Sigmoid colon (tissue), 7 donors: ENCODE measurements at places on chromosomes 3 and 15. TPM values are rescaled to one million over a fixed set of nuclear protein-coding genes. Genes with fewer than 3 reads are reported as not detected.

The CCDC13 gene
- 0.60 TPM for polyA plus RNA-seq

The RETNLB gene
- polyA plus RNA-seq: 55.3 TPM

DNA sequence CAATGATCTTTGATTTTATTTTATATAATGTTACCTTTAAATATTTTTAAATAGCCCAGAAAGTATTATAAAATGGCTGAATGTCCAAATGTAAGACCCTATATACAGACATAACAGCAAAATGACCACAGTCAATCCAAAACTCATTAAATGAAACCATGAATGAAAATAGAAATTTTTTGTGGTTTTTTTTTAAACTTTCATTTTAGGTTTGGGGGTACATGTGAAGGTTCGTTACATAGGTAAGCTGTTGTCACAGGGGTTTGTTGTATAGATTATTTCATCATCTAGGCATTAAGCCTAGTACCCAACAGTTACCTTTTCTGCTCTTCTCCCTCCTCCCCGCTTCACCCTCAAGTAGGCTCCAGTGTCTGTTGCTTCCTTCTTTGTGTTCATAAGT, 108.8 kb downstream of the FAIM start:
- no peak overlapping the region for H3K27ac ChIP-seq
- H3K4me1 ChIP-seq: no peaks in the 10 kb centered on the region
- no peaks in the 10 kb centered on the region for H3K36me3 ChIP-seq

DNA sequence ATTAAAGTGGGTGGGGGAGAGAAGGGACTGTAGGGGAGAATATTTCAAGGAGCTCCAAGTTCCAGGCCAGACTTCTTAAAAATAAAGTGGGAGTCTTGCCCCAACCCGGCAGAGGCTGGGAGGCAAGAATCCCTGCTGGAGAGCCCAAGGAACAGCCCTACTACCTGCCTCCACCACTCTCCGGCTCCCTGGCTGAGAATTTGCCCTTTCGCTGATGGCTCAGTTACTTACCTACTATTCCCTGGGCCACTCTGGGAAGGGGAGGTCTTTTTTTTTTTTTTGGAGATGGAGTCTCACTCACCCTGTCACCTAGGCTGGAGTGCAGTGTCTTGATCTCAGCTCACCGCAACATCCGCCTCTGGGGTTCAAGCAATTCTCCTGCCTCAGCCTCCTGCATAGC, 15.5 kb downstream of the MYL3 start:
- H3K27ac ChIP-seq: no peak overlapping the region
- H3K36me3 ChIP-seq: no peaks in the 10 kb centered on the region
- no peaks in the 10 kb centered on the region for H3K27me3 ChIP-seq
- no peak for DNase-seq
- no peak overlapping the region for H3K4me3 ChIP-seq

DNA sequence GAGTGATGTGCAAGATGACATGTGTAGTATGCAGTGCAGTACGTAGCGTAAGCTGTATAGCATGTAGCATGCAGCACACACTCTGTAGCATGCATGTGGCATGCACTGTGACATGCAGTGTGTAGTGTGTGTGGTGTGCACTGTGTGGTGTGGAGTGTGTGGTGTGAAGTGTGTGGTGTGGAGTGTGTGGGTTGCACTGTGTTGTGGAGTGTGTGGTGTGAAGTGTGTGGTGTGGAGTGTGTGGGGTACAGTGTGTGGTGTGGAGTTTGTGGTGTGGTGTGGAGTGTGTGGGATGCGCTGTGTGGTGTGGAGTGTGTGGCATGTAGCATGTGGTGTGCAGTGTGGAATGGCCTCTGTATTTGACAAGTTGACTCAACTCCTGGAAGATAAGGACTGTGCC, 39.2 kb downstream of the ROPN1B start:
- no peaks in the 10 kb centered on the region for H3K4me1 ChIP-seq
- no peaks in the 10 kb centered on the region for H3K27me3 ChIP-seq
- H3K36me3 ChIP-seq: peaks cover 8% of the 10 kb centered on the region
- DNase-seq: no peak
- H3K4me3 ChIP-seq: no peak overlapping the region

GRCh38 chr15:88655103-88655553, 16.3 kb downstream of the ISG20 start:
- no peaks in the 10 kb centered on the region for H3K36me3 ChIP-seq
- H3K4me1 ChIP-seq: no peaks in the 10 kb centered on the region
- peak; percentile 50 for DNase-seq
- no peak overlapping the region for H3K4me3 ChIP-seq
- H3K27ac ChIP-seq: no peak overlapping the region

DNA sequence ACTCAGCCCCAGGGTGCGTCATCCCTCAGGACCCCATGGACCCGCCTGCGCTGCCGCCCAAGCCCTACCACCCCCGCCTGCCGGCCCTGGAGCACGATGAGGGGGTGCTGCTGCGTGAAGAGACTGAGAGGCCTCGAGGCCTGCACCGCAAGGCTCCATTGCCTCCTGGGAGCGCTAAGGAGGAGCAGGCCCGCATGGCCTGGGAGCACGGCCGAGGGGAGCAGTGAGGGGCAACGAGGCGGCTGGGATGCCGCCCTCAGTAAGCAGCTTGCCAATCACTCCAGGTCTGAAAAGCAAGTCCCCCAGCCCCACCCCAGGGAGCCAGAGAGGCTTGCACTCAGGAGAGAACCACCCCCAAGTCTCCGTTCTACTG, 3.8 kb upstream of the MANF start:
- H3K27ac ChIP-seq: no peak overlapping the region
- H3K36me3 ChIP-seq: no peaks in the 10 kb centered on the region
- DNase-seq: no peak
- H3K4me1 ChIP-seq: peaks cover 19% of the 10 kb centered on the region
- no peaks in the 10 kb centered on the region for H3K27me3 ChIP-seq

- DNase-seq: no peak
- no peak overlapping the region for H3K27ac ChIP-seq
- H3K4me3 ChIP-seq: no peak overlapping the region
Measured at GRCh38 chr15:36495456-36495991, 83.9 kb upstream of the CDIN1 start.

- H3K27me3 ChIP-seq: no peaks in the 10 kb centered on the region
- no peaks in the 10 kb centered on the region for H3K36me3 ChIP-seq
- no peak overlapping the region for H3K27ac ChIP-seq
- no peak for DNase-seq
Measured at GRCh38 chr3:129994883-129995559, 20.5 kb downstream of the TRH start.

DNA sequence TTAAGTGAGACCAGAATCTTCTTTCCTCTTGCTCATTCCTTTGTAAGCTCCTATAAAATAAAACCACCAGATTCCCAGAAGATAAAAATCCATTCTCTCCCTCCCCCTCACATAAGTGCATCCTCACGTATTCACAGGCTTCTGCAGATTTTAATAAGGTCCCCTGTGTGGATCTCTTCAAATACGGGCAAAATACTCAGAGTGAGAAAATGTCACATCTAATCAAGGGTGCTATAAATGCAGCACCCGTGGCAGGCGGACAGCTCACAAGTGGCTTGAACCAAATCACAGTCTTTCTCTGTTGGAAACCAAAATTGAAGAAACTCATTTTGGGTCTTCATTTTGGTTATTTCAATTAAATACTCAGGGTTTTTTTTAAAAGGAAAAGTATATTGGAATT, 212.9 kb upstream of the CMC1 start:
- H3K27me3 ChIP-seq: no peaks in the 10 kb centered on the region
- no peaks in the 10 kb centered on the region for H3K36me3 ChIP-seq
- no peak overlapping the region for H3K27ac ChIP-seq
- H3K4me1 ChIP-seq: no peaks in the 10 kb centered on the region

DNA sequence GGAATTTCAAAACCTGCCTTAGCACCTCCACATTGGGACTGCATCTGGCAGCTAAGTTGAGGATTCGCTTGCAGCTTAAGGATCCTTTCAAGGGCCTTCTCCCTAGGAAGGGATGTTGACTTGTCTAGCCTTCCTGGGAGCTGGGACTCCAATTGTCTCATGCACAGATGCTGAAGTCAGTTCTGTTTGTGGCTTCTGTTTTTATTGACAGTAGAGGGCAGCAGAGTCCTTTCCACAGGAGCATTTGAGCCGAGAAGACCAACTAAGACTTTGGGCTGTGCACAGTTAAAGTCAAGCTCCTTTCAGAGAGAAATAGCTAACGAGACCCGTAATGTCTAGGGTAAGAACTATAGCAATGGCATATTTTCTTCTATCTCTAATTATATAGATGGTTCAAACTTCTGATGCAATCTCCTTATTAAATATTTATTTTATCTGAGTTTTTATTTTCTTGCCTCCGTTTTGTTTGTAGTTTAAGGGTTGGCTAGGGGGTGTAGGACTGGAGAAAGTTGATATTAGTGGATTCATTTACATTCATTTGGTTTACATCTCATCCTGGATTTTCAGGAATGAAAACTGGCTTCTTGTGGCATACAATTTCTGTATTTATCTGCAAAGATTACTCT, 59.7 kb upstream of the KBTBD8 start:
- no peak overlapping the region for H3K27ac ChIP-seq
- no peak overlapping the region for H3K4me3 ChIP-seq
- H3K4me1 ChIP-seq: no peaks in the 10 kb centered on the region
- H3K27me3 ChIP-seq: no peaks in the 10 kb centered on the region

DNA sequence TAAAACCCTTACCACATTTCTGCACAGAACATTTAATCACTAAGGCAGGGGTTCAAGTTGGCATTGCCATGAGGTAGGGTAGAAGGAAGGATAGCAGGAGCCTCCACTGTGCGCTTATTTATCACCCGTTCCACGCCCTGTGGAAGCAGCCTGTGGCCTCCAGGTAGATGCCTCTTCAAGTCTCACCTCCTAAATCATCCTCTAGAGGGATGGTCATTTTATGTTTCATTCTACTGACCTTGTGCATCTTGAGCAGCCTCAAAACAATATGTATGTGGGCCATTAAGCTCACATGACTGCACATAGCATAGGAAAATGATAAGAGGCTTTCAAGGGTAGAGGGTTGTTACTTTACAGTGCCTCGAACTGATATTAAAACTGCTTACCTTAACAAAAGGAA, 546.2 kb downstream of the GRM7 start:
- H3K4me1 ChIP-seq: no peaks in the 10 kb centered on the region
- H3K4me3 ChIP-seq: no peak overlapping the region
- no peak for DNase-seq
- no peak overlapping the region for H3K27ac ChIP-seq

DNA sequence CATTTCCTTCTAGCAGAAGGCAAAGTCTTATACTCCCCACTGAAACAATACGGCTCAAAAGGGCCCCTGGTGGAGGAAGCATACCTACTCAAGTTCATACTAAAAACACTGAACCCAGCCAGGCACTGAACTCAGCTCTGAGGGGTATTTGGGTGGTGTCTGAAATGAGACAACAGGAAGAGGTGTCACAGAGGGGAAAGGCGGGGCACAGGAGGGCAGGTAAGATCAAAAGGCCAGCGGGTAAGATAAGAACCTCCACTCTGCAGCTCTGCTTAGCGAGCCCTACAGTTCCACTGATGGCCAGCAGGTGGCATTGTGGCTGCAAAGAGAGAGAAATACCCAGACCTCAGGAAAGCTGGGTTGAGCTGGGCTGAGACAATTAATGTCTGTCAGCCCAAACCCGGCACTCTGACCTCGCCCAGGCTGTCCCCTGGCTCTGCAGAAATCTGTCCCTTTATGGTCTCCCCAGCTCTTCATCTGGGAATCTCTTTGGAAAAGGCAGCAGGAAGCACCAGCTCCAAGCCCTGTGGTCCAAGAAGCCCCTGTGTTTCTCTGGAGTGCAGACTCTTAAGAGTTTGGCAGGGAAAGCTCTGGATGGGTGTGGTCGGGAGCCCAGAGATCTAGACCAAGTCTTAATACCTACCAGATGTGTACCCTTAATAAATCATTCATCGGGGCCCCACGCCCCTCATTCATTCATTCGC, 8.4 kb downstream of the MFGE8 start:
- DNase-seq: peak; percentile 83
- no peak overlapping the region for H3K4me3 ChIP-seq
- H3K4me1 ChIP-seq: no peaks in the 10 kb centered on the region

- H3K27ac ChIP-seq: no peak overlapping the region
- no peak overlapping the region for H3K4me3 ChIP-seq
- no peak for DNase-seq
- no peaks in the 10 kb centered on the region for H3K27me3 ChIP-seq
Measured at GRCh38 chr15:74406992-74407705, 26.6 kb downstream of the SEMA7A start.

DNA sequence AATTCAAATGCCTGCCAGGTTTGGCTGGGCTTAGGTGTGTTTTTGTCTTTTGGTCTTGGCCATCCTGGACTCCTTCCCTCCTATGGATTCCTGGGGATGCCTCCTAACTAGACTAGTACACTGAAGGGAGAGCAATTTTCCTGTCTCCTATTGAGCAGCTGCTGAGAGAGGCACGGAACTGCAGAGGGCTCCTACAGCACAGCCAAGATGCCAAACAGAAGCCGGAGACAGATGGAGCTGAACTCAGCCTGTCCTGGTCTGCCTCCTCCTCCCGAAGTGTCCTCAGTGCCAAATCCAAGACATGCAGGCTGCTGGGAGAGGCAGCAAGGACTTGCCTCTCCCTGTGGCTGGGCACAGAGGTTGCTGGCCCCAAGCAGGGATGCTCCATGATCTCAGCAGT, 256.6 kb upstream of the PROK2 start:
- H3K27me3 ChIP-seq: no peaks in the 10 kb centered on the region
- H3K4me3 ChIP-seq: no peak overlapping the region
- peak; percentile 76 for DNase-seq
- H3K27ac ChIP-seq: peak overlapping the region; percentile 23
- no peaks in the 10 kb centered on the region for H3K36me3 ChIP-seq

The OR4M2 gene
- not detected for polyA plus RNA-seq

- no peak overlapping the region for H3K4me3 ChIP-seq
- DNase-seq: no peak
- no peaks in the 10 kb centered on the region for H3K36me3 ChIP-seq
- no peaks in the 10 kb centered on the region for H3K27me3 ChIP-seq
- H3K27ac ChIP-seq: no peak overlapping the region
Measured at GRCh38 chr3:39196671-39197356, 4.4 kb upstream of the XIRP1 start.

The KBTBD13 gene
- polyA plus RNA-seq: not detected

The EPHA6 gene
- not detected for polyA plus RNA-seq

- no peaks in the 10 kb centered on the region for H3K27me3 ChIP-seq
- no peak for DNase-seq
- no peak overlapping the region for H3K4me3 ChIP-seq
- no peaks in the 10 kb centered on the region for H3K36me3 ChIP-seq
- H3K4me1 ChIP-seq: no peaks in the 10 kb centered on the region
Measured at GRCh38 chr3:101879623-101880284, 30.4 kb downstream of the NFKBIZ start.

The CCNB2 gene
- polyA plus RNA-seq: 7.8 TPM
